RPMI7951 (cell line): ENCODE measurements at places on chromosomes 6 and 20.
A peak's percentile ranks its signal among the peaks of the same experiment; 100 is the strongest.

DNA sequence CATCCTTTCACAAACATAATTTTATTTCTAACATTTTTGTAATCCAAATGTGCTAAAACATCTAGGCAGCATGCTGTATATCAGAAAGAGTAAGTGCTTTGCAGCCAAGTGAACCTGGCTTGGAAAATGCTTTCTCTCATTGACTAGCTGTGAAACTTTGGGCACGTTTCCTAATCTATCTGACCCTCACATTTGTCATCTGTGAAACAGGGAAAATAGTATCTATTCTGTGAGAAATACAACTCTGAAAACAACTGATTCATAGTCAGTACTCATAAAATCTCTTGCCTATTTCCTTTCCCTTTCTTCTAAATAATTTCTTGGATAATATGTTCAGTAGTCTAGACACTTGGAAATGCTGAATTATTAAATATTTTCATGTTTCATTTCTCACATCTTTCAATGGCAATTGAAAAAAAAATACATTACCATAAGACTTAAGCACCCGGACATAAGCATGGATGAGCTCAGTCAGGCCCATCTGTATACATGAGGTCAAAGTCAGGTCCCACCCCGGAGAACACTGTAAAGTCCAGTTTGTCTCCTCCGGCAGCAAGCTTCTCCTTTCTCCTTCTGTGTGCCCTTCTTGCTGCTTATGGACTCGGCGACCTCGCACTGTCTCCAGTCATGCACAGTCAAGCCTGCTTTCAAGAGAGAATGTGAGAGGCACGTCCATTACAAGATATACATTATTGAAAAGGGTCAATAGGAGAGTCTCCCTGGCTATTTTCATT lies 455.0 kb upstream of the SOX4 start:
- DNase-seq, result no peak

DNA sequence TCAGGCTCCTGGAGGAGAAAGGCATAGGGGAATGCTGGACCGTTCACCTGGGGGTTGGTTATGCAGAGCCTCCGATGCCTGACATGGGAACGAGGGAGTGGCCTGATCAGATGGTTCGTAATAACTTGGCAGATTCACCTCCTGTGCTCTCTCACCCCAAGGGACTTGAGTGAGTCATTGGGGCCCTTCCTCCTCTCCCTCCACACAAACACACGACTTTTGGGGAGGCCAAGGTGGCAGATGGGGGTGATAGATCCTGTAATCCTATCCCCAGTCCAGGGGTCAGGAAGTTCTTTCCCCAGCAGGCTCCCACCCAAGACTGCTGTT lies 45.6 kb upstream of the ARFGEF2 start:
- DNase-seq, result no peak

GRCh38 chr6:33912195-33912594 lies 108.4 kb upstream of the MLN start:
- DNase-seq, result no peak

- DNase-seq, result peak; percentile 74
Measured at GRCh38 chr6:158819213-158819976, at the start of gene EZR. Gene EZR, minus strand, starts transcription at chr6:158819368. Its CDS starts 1,275 bp downstream, at chr6:158818093.

GRCh38 chr6:52454556-52454955 lies 34.4 kb downstream of the EFHC1 start:
- DNase-seq, result peak; percentile 33

GRCh38 chr20:50701041-50701963 lies 10.0 kb upstream of the RIPOR3 start:
- no peak for DNase-seq

DNA sequence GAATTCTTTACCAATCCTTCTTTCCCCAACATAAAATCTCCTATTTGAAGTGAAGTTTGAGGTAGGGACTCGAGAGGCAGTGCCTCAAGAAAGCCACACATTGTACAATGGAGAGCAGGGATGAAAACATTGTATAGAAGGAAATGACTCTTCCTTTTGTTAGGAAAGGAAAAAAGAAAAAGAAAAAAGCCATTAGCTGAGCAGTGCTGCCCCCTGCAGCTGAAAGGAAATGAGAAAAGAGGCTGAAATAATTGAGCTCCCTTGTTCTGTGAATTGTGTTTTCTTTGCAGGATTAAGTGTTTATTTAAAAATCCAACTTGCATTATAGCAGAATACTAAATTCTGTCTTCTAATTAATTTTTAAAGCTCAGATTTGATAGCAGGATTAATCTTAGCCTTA lies 162.9 kb upstream of the SASH1 start:
- peak; percentile 16 for DNase-seq

GRCh38 chr20:63955281-63955826 lies 862 bp downstream of the UCKL1 start:
- DNase-seq, result peak; percentile 54

GRCh38 chr20:57795342-57795697 lies 85.5 kb upstream of the PMEPA1 start:
- peak; percentile 96 for DNase-seq

DNA sequence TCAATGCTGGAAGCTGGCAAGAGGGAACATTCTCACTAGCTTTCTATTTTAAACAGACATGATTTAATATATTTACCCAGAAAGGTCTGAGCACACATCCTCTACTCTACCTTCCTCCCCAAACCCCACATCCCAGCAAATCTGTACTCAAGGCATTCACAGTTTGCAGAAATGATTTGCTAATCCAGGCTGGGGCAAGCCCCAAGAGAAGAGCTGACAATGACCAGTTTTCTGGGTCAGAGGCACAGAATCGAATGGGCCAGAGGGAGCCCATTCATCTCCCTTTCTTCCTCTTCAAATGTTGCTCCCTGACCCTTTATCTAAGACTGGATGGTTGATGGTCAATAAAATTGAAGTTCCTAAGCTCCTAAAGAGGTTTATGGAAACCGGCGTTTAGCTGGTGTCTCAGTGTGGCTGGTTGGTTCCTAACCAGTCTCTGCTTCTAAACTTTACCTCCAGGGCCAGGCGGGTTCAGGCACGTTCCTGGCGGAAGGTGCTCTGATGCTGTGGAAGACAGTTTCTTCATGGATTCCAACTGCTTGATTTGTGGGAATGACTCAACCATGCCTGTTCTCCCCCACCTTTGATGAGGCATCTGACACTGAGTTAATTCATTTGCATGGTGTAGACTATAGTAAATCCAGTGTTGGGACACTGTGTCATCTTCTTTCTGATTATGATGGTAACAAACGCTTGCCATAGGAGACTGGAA lies 96.4 kb upstream of the IYD start:
- no peak for DNase-seq

DNA sequence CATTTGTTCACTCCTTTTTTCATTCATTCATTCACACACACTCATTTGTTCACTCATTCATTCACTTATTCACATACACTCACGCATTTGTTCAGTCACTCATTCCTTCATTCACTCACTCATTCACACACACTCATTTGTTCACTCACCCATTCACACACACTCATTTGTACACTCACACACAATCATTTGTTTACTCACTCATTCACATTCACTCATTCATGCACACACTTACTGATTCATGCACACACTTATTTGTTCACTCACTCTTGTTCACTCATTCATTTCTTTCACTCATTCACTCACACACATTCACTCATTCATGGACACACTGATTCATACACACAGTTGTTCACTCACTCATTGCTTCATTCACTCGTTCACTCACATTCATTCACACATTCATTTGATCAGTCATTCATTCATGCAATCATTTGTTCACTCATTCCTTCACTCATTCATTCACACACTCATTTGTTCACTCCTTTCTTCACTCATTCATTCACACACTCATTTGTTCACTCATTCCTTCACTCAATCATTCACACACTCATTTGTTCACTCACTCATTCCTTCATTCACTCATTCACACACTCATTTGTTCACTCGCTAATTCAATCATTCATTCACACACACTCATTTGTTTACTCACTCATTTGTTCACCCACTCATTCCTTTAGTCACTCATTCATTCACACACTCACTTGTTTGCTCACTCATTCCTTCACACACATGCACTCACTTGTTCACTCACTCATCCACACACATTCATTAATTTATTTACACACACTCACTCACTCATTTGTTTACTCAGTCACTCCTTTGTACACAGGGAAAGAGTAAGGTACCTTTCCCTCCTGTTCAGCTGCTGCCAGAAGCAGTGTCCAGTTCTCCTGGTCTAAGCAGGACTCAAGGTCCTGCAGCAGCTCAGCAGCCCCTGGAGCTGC lies 50.7 kb upstream of the BHLHE23 start:
- DNase-seq, result no peak

GRCh38 chr20:1588533-1589460 lies 31.0 kb downstream of the SIRPB1 start:
- DNase-seq, result no peak

GRCh38 chr20:33696448-33696847 lies 10.3 kb upstream of the E2F1 start:
- DNase-seq, result no peak

- DNase-seq, result no peak
Measured at GRCh38 chr20:15654208-15654649, 919.0 kb downstream of the KIF16B start.

- DNase-seq, result no peak
Measured at GRCh38 chr6:152184917-152185574, 377.6 kb downstream of the ESR1 start.

GRCh38 chr6:5976811-5977210 lies 29.9 kb downstream of the NRN1 start:
- no peak for DNase-seq

DNA sequence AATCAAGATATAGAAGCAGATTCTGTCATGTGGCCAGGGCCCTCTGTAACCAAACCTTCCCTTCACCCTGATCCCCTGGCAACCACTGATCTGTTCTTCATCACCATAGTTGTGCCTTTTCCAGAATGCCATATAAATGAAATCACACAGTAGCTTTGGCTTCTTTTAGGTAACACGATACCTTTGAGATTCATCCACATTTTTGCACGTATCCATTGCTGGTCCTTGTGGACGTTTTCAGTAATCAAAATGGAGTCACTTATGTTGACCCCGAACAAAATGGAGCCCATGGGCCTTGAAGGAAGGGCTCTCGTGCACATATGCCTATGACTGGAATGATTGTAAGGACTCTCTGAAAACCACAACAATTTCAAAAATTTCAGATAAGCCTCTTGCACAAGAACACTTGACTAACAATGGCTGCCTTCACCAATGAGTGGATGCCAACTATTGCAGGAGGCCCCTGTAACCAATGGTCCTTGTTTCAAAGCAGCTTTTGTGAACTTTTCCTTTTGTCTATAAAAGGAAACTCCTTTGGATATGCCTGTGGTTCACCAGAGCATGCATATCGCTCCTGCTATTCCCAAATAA lies 84.3 kb upstream of the RALY start:
- peak; percentile 96 for DNase-seq

DNA sequence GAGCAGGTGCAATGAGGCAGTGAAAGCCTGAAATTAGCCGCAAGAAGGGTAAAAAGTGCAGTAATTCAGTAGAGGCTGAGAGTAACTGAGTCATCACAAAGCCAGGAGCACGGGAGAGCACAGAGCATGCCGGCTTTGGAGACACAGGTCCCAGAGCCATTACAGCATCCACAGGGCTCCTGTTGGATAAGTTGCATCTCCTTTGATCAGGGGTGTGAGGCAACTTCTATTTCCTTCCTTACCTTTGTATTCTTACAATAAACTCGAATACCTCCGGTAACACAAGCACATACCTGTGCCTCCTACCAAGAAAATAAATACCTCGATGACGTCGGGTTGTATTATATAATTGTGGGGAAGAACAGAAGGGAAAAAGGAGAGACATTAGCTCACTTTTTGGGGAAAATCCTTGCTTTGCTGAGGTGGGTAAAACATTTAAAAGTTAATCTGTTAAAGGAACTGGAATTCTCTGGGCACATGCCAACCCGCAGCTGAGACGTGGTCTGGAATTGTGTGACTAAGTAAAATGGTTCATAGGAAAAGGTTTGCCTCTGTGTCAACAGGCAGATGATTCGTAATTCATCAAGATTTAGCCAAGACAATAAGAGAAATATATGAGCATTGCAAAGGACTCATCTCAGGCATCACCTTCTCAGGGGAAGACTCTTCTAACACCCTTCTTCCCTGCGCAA lies 360.7 kb upstream of the ZFP64 start:
- DNase-seq, result peak; percentile 70

DNA sequence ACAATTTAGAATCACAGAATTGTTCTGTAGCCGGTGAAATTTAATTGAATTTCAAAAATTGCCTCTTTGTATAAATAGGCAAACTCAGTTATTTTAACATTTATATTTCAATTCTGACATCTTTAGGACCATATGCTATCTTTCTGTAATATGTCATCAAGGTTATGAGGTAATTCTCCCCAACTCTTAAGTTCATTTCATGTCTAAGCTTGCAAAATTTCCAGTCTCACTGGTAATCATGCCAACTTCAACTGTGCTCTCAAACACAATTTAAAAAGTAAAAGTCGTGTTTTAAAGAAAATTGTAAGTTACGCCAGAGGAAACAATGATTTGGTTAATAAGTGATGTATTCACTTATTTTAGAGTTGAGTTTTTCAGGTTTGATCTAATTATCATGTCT lies 1.4 kb downstream of the NCOA7 start:
- no peak for DNase-seq

DNA sequence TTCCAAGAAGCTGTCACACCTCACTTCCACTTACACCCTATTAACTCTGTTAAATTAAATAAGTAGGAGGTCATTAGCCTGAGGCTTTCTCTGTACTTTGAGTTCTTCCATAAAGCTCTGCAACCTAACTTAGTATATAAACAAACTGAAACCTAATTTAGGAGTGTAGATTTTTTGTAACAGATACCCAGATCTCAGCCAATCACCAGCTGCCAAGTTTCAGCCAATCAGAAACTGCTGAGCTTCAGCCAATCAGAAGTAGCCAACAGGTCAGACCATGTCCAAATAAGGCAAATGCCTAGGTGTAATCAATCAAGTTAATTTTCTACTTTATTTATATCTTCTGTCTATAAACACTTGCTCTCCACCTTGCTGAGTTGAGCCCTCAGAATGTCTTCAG lies 142.7 kb upstream of the SULF2 start:
- peak; percentile 46 for DNase-seq

DNA sequence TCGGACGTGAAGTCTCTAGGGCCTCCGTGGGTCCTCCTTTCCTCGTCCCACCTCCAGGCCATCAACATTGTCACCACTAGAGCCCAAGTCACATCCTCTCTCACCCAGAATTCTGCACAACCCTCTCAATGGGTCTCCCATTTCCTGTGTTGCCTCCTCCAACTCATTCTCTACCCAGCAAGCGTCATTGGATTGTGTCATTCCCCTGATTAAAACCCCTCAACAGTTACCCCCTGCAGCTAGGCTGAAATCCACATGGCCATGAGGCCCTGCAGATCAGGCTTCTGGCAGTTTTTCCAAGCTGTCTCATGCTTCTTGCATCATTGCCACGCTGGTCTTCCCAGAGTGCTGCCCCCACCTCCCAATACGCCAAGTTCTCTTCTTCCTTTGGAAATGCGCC lies 12.9 kb upstream of the FAM210B start:
- no peak for DNase-seq

GRCh38 chr20:10376270-10377075 lies 57.5 kb downstream of the MKKS start:
- DNase-seq, result peak; percentile 82

DNA sequence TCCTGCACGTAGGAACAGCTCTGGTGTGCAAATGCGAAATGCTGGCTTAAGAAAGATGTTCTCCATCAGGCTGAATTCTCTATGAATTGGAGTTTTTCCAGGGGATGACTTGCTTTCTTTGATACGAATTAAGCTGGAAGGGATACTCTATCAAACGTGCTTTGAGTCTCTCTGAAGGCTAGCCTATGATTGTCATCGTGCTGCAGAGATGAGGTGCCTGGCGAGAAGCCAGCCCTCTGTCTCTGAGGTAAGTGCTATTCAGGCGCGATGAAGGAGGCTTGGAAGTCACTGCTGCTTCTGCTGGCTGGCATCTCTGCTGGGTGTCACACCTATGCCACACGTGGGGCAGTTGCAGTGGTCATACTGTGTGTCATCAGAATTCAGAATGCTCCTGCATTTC lies 223.7 kb downstream of the TAF4 start:
- no peak for DNase-seq

- DNase-seq, result no peak
Measured at GRCh38 chr20:48524582-48524981, 303.2 kb downstream of the PREX1 start.
